ENCODE measurements at places on chromosomes 5 and 9.

DNA sequence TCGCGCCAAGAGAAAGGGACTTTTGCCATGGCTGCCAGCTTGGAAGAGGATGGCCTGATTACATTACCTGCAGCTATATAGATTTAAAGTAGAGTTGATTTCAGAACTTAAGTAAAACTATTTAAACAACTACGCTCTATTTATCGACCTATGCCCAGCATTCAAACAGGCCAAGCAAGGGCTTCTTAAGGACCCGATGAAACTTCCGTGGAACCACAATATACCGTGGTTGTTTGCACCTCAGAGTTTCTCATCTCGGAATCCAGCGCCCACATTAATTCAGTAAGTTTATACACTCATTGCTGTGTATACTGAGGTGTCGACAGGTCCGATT lies 505 bp upstream of the CDC14B start:
- no peak for DNase-seq

GRCh38 chr9:138037140-138037539 lies 159.6 kb downstream of the CACNA1B start:
- no peak for DNase-seq

DNA sequence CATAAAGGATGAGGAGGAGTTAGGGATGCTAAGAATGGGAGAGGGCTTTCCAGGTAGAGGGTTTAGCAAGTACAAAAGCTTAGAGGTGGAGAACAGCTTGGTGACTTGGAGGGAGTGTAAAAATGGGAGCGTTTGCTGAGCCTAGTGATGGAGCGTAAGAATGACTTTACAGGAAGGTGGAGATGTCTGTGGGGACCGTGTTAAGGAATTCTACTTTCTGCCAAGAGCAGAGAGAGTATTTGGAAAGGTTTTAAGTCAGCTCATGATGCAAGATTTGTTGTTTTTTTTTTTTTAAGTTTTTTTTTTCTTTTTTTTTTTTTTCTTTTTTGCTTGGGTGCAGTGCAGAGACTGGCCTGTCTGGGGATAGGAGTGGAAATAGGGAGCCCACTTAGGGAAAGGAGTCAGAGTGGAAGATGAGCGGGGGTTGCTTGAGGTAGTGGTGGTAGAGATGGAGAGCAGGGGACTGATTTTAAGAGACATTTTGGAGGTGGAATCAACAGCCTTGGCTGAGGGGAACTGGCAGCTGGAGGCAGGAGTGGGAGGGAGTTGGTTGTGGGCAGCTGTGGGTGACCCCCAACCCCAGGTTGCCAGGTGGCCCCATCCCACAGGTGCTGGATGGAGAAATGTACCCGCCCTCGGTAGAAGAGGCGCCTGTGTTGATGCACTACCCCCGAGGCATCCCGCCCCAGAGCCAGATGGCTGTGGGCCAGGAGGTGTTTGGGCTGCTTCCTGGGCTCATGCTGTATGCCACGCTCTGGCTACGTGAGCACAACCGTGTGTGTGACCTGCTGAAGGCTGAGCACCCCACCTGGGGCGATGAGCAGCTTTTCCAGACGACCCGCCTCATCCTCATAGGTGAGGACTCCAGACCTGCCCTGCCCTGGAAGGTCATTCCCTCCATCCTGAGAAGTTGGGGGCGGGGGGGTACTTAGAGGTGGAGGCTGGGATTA lies 12.4 kb downstream of the PTGS1 start:
- DNase-seq, result no peak

GRCh38 chr5:31993165-31993961 lies 180.8 kb downstream of the GOLPH3 start:
- DNase-seq, result no peak

DNA sequence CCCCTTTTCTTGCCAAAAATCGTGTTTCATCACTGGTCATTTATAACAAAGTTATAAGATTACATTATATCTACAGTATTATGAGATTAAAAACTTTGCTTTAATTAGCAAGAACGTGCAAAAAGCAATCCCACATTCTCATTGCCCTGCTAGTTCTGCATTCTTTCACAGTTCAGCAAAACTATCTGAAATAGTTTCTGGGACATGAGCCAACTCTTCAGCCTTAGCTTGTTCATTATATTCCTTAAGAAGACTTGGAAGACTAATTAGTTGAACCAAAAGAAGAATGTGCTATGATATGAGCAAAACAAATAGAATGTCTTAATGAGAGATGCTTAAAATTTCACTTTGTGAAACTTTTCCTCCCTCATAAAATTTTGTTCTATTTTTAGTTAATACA lies 76.7 kb downstream of the ITGA1 start:
- no peak for DNase-seq

DNA sequence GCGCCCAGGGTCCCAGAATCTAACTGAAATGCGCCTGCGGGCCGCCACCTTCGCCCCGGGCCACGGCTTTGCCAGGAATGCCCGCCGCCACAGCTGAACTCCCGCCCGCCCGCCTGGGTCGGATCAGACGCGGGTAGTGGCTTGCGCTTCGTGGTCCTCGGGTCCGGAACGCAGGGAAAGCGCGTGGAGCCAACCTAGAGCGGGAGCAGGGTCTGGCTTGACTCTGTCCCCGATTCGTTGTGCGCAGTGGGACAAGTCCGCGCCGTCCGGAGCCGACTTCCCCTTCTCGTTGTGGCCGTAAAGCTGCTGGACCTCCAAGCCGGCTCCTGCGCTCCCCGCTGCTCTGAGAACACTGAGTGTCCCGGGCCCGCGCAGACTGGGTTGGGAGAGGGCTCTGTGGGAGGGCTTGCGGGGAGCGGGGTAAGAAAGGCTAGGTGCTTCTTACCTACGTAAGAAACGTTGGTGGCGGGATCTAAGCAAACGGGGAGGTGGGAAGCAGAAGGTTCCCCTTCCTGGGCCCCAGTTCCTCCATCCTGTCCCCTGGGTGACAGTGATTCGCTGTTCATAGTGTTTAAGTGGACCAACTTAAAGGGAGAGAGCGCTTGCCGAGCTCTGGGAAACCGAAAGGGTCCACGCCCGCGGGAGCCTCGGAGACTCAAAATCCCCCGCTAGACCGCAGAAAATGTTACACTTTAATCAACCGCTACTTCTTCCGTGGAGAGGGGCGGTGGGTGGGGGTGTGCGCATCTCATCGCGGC lies 4.4 kb upstream of the FOXE1 start:
- no peak for DNase-seq

GRCh38 chr5:10329446-10329819 lies 21.7 kb upstream of the CMBL start:
- no peak for DNase-seq
